ENCODE measurements at places on chromosomes 4 and X.

- no peak for DNase-seq
Observed at GRCh38 chr4:40134206-40134917, 62.5 kb upstream of the RHOH start.

GRCh38 chr4:5142726-5143125 lies 91.4 kb downstream of the STK32B start:
- DNase-seq = peak; percentile 38

DNA sequence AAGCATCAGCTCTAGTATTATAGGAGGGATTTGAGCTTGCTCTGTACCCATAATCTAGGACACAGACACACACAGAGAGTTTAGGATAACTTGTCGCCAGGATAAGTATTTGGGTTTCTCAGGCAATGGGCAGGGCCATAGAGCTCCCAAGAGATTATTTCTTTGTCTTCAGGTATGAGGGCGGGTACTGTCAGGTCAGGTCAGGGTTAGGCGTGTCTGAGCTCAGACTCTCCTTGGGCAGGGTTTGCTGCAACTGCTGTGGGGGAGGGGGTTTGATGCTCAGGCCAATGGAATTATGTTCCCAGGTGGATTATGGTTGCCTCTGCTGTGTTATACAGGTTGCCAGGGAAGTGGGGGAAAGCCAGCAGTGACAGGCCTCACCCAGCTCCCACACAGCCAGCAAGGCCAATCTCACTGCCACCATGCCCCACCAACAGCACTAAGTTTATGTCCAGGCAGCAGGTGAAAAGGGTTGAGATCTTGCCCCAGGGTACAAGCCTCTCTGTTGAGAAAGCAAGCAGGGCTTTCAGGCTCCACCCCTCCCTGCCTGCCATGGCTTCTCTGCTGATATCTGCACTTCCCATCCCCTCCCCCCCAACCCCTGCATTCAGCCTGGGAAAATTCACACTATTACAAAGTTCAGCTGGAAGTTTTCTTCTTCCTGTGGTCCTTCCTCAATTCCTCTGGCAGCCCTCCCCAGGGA lies 101.3 kb downstream of the RRAGB start:
- no peak for DNase-seq

- DNase-seq = no peak
Observed at GRCh38 chr4:68180849-68181526, 51.3 kb upstream of the TMPRSS11F start.

- DNase-seq = no peak
Observed at GRCh38 chrX:153465691-153466380, 4.5 kb downstream of the HAUS7 start.

- no peak for DNase-seq
Observed at GRCh38 chr4:1967512-1968149, 41.1 kb downstream of the NELFA start.

- DNase-seq = no peak
Observed at GRCh38 chr4:173272996-173273395, 61.2 kb downstream of the HMGB2 start.

- DNase-seq = peak; percentile 32
Observed at GRCh38 chrX:38804682-38805431, 3.6 kb downstream of the MID1IP1 start.

DNA sequence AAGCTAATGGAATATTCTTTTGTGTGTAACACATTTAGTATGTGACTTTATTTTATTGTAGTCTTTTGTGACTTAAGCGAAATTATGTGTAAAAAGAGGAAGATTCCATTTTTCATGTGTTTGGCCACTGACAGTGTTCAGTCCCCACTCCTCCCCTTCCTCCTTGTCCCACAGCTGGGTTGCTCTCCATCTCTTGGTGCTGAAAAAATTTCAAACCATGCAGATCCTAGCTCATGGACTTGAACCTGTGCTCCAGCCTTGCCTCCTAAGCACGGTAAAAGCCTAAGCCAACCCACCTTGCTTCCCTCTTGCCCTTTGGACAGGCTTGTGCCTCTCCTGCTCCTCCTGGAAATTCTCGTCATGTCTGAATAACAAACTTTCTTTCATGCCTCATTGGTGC lies 2008.5 kb upstream of the TENM3 start:
- DNase-seq = no peak

DNA sequence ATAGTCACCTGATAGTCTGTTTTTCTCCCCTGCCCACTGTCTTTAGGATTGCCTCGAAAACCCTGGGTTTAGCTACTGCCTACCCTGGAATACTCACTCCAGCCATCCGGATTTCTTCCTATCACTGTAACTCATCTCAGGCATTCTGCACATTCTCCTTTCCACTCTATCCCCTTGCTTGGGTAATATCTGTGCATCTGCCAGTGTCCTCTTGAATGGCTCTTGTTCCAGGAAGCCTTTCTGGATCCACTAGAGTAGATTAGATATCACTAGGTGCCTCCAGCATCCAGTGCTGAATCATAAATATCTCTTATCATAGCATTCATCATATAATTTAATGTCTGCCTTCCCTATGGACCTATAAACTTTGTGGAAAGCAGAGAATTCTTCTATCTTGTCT lies 17.1 kb upstream of the GALNT7 start:
- DNase-seq = no peak

- DNase-seq = no peak
Observed at GRCh38 chr4:17286752-17287460, 225.0 kb downstream of the QDPR start.

GRCh38 chrX:136674270-136674985 lies 26.5 kb downstream of the CD40LG start:
- DNase-seq = no peak

DNA sequence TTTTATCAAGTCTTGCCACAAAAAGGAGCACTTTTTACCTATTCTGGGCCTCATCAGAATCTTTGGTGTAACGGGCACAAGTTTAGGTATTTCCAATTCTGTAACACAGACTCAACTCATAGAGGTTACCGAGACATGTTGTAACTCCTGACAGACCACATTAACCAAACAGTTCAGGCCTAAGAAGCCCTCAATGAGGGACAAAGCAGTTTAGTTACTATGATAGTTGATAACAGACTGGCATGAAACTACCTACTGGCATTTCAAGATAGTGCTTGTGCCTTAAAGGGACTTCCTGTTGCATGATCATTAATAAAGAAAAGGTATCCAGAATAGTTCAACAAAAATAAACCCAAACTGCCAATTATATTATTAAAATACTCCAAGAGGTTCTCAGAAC lies 64.1 kb downstream of the HUWE1 start:
- DNase-seq = no peak

- DNase-seq = peak; percentile 81
Observed at GRCh38 chrX:104112326-104112951, at the start of gene ZCCHC18. Gene ZCCHC18, plus strand, starts transcription at chrX:104112523. Its CDS starts 1,589 bp downstream, at chrX:104114112.

GRCh38 chr4:156217236-156217635 lies 263.6 kb upstream of the CTSO start:
- DNase-seq = no peak

- no peak for DNase-seq
Observed at GRCh38 chr4:149923736-149924135, 108.1 kb upstream of the IQCM start.

DNA sequence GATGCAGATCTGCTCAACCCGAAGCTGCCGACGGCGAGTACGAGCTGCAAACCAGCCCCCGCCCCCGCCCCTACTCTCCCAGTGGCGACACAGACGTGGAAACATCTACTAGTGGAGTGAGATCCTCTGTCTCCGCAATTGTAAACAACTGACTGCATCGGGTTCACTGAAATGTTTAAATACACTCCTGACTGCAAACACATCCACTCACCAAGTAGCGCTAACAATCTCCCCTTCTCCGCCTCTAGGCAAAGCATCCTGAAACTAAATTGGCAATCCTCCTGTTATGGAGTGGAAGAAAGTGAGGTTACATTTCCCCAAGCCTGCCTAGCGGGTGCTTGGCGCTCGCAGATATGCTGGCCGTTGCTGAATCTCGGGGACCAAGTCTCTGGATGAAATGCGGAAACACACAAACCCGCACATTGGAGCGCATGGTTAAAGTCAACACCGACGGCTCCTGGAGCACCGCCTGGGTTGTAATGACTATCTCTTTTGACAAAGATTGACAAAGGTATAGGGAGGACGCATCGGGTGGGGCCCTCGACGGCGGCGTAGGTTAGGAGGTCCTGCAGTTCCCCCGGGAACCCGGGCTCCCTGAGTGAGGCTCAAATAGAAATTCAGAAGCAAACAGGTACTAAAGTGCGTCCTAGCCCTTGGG lies 117.0 kb upstream of the TEX13C start:
- DNase-seq = no peak

DNA sequence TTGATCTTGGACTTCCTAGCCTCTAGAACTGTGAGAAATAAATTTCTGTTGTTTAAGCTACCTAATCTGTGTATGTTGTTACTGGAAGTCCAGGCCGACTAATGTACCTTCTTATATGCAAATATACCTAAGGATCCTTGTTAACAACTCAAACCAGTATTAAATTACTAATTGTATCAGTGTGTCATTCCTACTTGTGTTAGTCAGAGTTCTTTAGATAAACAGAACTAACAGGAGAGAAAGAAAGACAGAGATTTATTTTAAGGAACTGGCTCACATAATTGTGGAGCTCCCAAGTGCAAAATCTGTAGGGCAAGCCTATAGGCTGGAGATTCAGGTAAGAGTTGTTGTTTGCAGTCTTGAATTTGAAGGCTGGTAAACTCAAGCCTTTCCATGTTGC lies 120.0 kb downstream of the ADGRL3 start:
- DNase-seq = no peak

- DNase-seq = peak; percentile 28
Observed at GRCh38 chrX:120604361-120604782, 471 bp downstream of the MCTS1 start.

GRCh38 chr4:179352221-179352620 lies 1910.0 kb upstream of the AGA start:
- no peak for DNase-seq

- DNase-seq = no peak
Observed at GRCh38 chr4:7894677-7895181, 44.9 kb downstream of the AFAP1 start.

DNA sequence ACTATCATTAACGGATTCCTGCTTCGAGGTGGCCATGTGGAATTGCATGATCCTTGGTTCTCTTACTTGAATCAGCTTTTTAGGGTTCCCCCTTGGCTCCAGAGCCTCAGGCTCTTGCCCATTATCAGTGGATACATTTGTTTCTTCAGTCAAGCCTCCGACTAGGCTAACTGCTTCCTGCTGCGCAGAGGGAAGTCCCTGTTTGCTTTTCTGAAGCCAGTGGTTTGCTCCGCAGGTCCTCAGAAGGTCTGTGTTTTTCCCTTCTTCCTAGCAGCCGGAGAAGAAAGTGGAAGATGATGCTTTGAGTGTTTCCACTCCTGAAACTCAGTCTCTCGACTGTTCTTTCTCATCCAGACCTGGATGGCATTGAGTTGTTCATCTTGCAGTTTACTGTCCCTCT lies 20.6 kb downstream of the SRD5A3 start:
- DNase-seq = no peak

DNA sequence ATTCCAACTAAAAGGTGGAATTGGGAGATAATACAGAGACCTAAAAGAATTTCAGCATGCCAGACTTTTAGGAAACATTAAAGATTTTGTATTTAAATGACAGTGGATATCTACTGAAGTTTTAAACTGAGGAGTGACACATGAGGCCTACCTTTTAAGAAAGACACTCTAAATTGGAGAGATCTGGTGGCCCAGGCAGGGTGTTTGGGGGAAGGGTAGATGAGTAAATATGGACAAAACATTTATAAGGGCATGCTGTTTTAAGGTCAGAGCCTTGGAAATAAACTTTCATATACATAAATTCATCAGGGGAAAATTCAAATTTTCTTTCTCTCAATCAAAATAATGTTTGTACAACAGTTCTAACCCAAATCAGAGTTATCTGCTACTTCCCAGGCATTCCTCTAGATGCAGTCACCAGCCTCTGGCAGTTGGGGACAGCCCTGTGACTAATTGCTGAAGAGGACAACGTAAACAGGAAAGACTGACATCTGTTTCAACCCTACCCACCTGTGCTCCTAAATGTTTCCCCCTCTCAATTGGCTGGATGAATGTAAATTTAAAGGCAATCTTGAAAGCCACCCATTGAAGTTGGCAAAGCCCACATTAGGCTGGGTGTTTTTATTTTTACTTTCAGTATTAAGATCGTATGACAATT lies 1646.9 kb upstream of the ADGRL3 start:
- peak; percentile 23 for DNase-seq

DNA sequence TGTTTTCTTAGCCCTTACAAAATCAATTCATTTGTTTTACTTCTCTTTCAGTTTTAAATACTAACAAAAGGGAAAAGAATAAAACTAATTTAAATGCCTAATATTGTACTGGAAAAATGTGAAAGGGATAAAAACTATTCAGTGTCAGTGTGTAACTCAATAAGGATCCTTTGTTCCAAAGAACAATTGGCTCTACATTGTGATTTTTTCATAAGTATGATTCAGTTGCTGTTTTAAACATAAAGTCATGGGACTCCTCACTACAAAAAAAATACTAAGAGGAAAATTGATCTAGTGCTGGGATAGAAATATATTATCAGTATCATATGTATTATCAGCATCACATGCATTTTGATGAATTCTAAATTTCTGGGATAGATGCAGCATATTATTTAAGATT lies 199.4 kb upstream of the TRAM1L1 start:
- DNase-seq = no peak

DNA sequence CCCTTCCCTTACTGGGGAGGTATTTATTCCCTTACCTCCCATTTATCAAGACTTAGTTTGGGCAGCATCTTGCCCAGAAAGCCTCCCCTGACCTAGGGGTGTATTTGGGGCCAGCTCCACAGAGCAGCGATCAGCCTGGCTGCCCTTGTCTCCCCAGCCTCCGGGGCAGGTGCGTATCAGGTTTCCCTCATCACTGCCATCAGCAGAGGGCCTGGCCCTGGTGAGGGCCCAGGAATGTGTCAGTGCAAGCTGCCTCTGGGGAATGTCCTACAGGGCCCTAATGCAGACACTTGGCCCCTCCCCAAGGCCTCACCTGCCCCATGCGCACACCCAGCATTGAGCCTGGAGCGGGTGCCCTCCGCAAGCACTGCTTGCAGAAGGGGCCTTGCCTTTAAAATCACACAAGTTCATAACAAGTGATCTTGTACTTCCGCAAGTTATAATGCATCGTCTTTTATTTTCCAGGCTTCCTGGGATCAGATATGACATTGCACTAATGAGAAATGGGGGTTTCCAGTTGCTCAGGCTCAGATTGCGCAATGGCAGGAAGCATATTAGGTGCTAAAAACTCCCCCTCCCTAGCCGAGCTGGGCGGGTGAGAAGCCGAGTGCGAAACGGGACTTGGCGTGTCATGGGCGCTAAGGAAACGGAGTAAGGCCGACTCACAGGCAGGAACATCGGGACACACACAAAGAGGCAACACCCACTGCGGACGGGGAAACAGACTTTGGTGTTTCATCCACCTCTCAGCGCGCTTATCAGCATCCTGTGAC lies 25.4 kb upstream of the AFAP1 start:
- no peak for DNase-seq

DNA sequence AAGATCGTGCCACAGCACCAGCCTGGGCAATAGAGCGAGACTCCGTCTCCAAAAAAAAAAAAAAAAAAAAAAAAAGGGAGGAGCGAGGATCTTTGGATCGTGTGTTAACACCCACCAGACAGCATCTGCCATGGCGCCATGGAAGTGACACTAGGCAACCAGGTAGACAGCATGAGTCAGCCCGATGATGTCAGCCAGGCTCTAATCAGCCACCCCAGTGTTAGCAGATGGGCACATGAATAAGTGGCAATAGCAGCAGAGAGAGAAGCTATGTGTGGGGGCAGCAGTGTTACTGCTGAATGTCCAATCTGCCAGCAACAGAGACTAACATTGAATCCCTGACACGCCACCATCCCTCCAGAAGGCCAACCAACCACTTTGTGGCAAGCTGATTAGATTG lies 6.6 kb downstream of the SYN1 start:
- DNase-seq = no peak
